ENCODE measurements at places on chromosomes 1 and 21.
A peak's percentile ranks its signal among the peaks of the same experiment; 100 is the strongest.

DNA sequence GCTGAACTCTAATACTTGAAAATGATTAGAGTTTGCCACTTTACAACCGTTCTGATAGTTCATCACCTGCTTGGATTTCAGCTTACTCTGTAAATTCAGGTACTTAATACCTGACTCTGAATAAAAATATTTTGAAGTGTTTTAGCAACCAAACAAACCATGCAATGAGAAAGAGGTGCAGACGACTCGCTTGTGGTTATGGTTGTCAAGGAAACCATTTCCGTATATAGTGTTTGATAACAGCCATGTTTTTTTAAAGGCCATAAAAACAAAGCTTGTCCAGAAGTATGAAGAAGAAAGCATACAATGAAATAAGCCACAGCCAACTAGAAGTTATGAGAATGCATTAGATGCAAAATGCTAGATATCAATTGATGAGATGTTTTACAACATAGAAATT lies 167.2 kb upstream of the HMCN1 start:
- no peak for DNase-seq

DNA sequence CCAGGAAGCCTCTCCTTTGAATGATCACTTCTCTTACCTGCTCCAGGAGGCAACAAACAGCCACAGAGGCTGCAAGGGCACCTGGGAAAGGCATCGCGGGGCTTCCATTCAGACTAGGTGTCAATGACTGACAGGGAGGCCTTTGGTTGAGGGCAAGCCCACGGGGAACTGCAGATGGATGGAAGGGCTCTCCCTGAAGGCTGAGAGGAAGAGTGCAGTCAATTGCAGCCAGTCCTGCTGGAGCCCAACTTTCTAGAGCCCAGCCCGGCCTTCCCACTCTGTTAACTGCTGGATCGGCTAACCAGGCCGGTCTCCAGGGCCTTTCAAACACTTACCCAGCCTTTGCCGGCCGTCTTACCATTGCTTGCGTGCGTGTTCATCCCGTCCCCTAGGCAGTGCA lies 89.3 kb downstream of the LACTBL1 start:
- DNase-seq, result no peak

GRCh38 chr1:117368116-117369108 lies 1.2 kb downstream of the MAN1A2 start:
- no peak for DNase-seq

DNA sequence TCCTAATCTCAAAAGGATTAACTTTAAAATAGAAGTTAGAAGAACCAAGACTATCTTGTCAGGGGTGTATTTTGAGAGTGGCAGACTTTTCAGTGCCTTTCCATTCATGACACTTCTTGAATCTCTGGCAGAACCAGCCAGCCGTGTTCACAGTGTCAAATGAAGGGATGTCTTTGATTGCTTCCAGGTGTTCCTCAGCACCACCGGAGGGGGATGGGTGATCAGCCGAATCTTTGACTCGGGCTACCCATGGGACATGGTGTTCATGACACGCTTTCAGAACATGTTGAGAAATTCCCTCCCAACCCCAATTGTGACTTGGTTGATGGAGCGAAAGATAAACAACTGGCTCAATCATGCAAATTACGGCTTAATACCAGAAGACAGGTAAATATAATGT lies 32.3 kb downstream of the FMO1 start:
- no peak for DNase-seq

- DNase-seq, result peak; percentile 27
Observed at GRCh38 chr1:244730153-244730933, 77.4 kb downstream of the DESI2 start.

- peak; percentile 78 for DNase-seq
Observed at GRCh38 chr1:46724991-46725735, 6.2 kb upstream of the EFCAB14 start.

DNA sequence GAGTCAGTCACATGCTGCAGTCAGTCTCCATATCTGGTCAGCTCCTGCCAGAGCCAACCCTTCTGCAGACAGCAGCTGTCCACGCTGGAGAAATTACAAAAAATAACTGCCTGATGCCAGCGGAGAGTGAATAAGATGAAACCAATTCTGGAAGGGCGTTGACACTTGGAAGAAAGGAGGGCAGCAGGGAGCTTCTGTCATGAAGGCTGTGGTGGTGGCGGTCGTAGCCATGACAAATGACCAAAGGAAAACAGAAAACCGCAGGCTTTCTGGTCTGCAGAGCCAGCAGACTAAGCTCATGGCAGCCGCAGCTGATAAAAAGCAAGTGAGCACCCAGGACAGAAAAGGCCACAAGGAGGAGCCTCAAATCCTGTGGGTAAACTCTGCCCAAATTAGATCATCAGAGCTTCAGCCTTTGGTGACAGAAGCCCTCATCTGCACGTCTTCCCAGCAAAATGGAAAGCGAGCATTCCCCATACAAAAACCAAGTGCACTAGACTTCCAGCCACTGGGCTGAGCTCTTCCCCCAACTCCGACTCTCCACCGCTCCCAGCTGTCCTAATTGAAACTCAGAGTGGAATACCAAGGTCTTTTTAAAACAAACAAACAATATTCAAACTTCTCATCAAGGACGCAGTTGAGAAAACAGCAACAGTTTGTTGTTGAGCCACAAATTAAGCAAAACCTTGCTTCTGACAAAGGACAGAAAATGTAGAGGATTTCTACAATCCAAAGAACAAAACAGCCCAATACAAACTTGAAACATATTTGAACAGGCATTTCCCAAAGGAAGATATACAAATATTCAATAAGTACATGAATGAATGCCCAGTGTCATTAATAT lies 28.7 kb downstream of the RSPH1 start:
- DNase-seq, result no peak

- DNase-seq, result no peak
Observed at GRCh38 chr1:82160036-82160435, 359.3 kb downstream of the ADGRL2 start.

DNA sequence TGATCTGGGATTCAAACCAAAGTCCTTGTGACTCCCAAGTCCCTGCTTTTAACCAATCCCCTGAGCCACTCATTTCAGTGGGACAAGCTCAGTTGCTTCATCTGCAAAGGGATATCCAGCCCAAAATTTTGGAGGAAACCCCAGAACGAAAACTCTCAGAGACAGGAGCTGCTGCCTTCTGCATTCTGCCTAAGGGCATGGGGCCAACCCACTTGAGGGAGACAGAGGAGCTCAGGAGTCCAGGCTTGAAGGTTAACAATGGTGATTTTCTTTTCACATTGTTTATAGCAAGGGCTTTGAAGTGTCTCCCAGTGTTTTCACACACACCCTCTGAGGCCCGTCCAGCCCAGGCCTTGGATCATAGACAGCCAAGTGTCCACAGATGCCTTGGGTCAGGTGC lies 148.1 kb upstream of the CTTNBP2NL start:
- DNase-seq, result peak; percentile 26

DNA sequence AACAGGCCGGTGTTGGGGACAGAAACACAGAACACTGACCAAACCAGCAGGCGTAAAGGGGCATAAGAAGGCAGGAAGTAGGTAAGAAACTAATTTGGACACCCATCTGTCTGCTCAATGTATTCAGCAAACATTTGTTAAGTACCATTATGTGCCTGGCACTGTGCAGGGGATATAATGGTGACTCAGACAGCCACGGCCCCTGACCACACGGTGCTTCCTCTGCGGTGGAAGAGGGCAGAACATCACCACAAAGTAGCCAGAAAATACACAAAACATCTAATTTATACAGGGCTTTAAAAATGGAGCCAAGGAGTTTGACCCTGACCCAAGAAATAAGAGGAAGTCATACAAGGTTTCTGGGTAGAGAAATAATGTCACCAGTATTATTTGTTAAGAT lies 12.9 kb downstream of the DNAJC11 start:
- DNase-seq, result no peak

- DNase-seq, result no peak
Observed at GRCh38 chr21:41364308-41364707, 2.5 kb downstream of the MX2 start.

- DNase-seq, result no peak
Observed at GRCh38 chr1:247402120-247402675, 13.8 kb upstream of the NLRP3 start.

DNA sequence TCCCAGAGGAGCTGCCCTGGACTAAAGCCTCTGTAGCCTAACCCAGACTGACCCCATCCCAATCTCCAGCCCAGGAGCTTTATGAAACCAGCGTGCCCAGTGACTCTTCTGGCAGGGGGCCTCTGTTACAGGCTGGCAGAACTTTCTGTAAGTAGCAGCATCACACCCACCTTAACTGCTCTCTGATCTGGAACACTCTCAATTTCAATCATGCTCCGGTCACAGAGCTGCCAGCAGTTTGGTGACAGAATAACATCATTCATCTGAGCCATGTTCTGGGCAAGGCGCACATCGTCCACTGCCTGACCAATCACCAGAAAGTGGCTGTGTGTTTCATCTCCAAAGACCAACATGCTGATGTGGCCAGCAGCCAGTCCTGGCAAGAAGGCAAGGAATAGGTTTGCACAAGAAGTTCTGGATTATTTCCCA lies 14.7 kb downstream of the ADCY10 start:
- peak; percentile 43 for DNase-seq

GRCh38 chr1:46690931-46691421 lies 19.3 kb downstream of the TEX38 start:
- DNase-seq, result no peak

DNA sequence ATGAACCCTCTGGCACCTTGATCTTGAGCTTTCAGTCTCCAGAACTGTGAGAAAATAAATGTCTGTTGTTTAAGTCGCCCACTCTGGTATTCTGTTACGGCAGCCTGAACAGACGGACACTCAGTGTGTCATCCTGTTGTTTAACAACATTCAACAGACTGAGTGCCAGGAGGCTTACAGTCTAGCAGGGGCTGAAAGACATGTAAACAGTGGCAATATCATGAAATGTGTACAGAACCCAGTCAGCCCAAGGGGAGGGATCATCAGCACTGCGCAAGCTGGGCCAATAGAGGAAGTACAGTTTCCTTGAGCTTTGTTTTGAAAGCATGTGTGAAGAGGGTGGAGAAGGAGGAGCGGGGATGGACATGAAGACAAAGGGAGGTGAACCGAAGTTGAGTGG lies 13.6 kb downstream of the DIP2A start:
- no peak for DNase-seq

DNA sequence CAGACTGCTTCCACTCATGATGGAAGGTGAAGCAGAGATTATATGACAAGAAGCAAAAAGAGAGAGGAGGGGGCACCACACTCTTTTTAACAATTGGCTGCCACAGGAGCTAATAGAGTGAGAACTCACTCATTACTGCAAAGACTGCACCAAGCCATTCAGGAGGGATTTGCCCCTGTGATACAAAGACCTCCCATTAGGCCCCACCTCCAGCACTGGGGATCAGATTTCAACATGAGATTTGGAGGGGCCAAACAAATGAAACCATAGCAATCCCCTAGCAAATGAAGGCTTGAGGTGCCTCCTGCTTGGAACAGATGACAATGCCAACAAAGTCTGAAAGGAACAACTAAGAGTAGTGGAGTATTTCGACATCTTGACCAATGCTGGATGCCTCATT lies 122.5 kb upstream of the COA6 start:
- no peak for DNase-seq

DNA sequence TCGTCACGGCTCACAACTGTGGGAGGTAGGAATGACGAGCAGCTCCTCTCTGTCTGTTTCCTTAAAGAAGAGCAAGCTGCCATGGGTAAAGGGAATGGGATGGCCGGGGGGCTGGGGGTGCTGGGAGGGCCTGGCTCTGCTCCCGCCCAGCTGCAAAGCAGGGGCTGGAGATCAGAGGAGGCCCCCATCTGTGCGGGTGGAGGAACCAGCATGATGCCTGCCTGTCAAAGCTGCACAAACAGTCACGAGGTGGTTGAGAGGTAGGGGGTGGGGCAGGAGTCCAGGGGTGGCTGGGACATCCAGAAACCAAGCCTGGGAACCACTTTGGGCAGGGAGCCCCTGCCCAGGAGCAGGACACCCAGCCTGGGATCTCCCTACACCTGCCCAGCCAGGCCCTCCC lies 12.6 kb downstream of the SLC41A1 start:
- DNase-seq, result no peak

- no peak for DNase-seq
Observed at GRCh38 chr1:71222668-71223067, 141.8 kb upstream of the ZRANB2 start.

- peak; percentile 62 for DNase-seq
Observed at GRCh38 chr1:162230096-162230495, 146.6 kb downstream of the SPATA46 start.

- DNase-seq, result no peak
Observed at GRCh38 chr1:53693339-53693738, 45.6 kb downstream of the GLIS1 start.

DNA sequence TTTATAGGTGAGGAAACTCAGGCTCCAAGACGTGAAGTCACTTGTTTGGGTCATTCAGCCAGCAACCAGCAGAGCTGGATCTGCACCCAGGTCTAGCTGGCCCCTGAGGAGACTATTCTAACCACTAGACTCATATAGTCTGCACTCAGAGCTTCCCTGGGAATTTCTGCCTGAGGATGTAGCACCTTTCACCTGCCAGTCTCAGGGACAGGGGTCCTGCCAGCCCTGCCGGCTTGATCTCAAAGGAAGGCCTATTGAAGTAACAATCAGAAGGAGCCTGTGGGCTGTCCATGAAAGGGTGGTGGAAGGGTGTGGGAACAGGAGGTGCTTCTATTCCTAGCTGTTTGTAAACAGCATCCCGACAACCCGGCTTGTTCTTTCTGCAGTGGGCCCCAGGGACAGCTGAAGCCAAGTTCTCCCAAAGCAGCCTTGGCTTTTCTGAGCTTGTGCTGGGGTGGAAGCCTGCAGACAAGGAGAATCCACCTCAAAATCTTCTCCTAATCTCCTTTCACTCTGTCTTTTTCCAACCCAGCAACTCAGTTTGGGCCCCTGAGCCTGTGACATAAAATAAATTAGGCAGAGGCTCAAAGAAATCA lies 7.8 kb downstream of the LMOD1 start:
- no peak for DNase-seq

DNA sequence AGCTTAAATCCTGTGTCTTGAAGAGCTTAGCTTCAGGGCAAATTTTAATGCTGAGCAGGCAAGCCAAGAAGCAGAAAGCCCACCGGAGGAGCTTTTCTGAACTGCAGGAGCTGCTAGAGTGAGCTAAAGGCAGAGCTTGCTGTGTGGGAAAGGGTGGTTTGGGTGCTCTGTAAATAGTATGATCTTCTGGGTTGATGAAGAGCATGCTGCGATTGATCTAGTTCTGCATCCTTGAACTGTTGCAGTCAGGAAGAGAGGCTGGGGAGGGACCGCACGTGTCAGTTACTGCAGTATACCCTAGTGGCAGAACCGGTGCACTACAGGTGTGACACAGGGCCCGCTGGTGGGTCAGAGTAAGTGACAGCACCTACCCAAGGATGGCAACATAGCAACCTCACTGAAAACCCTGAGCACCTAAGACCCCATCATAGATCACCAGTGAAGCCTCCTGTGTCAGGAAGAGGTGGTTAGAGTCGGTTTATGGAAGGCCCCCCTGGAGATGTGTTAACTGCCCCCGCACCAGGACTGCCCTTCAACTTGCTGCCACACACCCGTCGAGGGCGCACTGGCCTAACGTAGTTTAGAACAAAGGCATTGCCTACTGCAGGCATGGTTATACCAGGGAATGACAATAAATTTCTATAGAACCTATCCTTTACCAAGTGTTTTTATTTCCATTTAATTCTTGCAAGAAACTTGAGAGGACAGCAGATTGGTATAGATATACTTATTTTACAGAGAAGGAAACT lies 146.0 kb upstream of the KIAA0040 start:
- DNase-seq, result peak; percentile 38

GRCh38 chr1:197451381-197451780 lies 183.3 kb downstream of the CRB1 start:
- no peak for DNase-seq

- peak; percentile 63 for DNase-seq
Observed at GRCh38 chr1:150976879-150977694, 2.5 kb upstream of the CERS2 start.
